ENCODE measurements at places on chromosomes 4 and X.

- no peak for DNase-seq
These were observed 176.0 kb downstream of the SMARCA1 start for GRCh38 chrX:129347291-129347690.

- no peak for DNase-seq
These were observed 204.6 kb downstream of the RBMX2 start for GRCh38 chrX:130606425-130606824.

DNA sequence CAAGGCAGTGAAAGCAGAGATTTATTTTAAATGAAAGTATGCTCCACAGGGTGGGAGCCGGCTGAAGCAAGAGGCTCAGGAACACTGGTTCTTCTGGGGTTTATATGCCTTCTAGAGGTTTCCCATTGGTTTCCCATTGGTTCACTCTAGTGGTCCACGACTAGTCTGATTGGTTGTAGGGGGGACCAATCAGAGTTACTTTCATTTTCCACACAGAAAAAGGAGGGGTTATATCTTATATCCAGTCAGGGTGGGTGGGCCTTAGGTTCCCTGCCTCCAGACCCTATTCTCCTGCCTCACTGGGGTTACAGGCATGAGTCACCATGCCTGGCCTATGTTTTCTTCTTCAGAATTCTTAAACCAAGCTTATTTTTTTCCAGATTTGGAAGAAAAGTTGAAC is 101.6 kb downstream of the KLHL8 start:
- DNase-seq = peak; percentile 30

- DNase-seq = no peak
These were observed 210.4 kb downstream of the PTTG2 start for GRCh38 chr4:38170338-38171169.

DNA sequence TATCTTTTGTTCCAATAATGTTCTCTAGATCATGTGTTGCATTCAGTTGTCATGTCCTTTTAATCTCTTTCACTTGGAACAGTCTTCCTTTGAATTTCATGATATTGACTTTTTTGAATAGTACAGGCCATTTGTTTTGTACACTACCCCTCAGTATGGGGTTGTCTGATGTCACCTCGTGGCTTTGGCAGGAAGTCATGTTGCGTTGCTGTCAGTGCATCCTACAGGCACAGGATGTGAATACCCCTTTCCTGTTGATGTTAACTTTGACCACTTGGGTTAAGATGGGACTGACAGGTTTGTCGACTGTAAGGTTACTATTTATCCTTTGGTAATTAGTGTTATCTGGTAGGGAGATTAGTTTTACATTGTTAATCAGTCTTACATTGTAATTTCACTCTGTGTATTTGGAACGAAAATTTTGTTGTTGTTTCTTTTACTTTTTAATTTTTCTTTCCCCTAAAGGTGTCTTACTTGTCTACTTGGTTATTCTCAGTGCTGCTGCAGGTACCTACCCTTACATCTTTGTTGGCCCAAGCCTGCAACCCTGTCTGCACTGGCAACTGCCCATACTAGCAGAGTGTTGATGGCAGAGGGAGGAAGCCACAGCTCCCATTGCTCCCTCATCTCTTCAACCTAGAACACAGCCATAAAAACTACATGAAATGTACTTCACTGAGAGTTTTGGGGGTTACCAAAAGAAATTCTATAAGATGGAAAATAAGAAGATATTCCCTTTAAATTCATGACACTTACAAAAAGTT is 14.7 kb upstream of the ATP8A1 start:
- DNase-seq = no peak

- DNase-seq = no peak
These were observed 14.4 kb upstream of the TLR8 start for GRCh38 chrX:12891915-12892506.

GRCh38 chr4:145920205-145920604 is 18.4 kb downstream of the ZNF827 start:
- DNase-seq = peak; percentile 84

DNA sequence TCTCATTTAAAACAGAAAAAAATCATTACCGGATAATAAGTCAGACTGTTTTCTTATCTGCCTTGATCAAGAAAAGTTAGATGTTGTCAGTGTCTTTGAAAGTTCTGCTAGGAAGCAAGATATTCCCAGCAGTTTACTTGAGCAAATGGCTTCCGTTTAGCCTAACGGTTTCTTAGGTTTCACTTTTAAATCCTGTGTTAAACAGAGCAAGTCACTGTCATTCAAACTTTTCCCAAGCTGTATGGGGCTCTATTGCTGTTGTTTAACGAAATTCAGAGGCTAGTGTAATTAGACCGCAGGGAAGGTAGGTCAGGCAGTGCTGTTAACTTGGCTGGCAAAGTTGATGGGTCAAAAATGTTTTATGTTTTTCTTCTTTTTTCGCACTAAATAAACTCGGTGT is 80.3 kb upstream of the NEIL3 start:
- DNase-seq = no peak

GRCh38 chr4:183508697-183509335 is 4.0 kb downstream of the ING2 start:
- DNase-seq = no peak

DNA sequence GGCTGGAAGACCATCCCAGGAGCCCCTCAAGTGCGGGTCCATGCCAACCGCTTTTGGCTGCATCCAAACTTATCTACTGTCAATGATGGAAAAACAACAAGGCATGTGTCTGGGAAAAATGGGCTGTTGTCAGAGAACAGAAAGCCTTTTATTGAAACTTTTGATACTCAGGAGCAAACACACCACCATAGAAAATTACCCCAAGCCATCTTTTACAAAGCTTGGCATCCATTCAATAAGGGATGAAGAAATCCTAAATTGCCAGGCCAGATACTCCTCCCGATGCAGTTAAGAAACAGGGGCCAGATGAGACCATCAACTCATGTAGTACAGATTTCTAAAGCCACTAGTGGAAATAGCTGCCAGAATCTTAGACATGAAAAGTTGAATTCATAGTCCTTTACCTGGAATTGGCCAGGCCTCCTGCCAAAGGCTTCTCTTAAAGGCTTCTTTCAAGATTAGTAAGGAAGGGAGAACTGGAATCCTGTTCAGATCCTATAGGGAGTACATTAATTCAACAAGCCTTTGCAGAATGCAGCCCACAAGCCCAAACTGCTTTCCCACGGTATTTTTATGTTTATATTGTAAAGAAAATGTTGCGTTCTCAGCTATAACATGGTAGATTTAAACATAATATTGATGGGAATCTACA is 145.4 kb upstream of the MAP3K15 start:
- DNase-seq = no peak

DNA sequence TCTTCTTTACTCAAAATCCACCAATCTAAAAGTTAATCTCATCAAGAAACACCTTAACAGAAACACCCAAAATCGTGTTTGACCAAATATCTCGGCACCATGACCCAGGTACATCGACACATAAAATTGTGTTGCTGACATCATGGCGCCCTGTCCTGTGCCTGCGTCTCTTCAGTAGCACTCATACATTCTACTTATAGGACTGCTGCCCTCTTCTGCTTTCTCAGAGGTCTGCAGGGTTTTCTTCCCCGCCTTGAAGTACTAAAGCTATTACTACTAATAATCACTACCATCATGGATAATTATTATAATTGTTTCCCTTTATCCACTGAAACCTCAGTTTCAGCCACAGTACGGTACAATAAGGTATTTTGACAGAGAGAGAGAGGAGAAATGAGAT is 1403.1 kb upstream of the TENM3 start:
- no peak for DNase-seq

DNA sequence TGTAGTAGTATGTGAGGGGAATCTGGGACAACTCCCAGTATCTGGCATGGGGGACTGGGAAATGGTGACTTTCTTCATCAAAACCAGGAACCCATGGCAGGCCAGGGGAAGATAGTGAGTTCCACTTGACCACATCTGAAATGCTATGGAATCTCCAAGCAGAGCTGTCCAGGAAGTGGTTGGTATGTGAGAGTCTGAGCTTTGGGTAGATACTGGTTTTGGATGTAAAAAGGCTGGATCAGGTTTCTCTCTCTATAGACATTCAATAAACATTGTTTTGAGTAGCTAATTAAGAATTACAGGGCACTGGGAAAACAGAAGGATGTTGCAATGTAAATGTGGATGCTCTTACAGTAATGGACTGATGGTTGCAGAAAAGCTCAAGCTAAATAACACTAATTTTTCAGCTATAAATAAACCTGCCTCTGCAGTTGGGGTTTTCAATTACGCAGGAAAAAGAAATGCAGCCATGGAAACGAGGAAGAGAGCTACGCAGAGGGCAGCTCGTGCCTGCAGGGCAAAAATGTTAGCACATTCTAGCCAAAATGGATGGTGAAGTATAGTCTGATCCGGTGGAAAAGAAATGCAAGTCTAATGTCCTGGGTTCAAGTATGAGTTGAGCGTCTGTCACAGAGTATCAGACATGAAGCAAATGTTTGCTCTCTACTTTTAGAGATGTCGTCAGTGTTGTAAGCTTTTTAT is 13.4 kb upstream of the CHRNA9 start:
- DNase-seq = peak; percentile 42

DNA sequence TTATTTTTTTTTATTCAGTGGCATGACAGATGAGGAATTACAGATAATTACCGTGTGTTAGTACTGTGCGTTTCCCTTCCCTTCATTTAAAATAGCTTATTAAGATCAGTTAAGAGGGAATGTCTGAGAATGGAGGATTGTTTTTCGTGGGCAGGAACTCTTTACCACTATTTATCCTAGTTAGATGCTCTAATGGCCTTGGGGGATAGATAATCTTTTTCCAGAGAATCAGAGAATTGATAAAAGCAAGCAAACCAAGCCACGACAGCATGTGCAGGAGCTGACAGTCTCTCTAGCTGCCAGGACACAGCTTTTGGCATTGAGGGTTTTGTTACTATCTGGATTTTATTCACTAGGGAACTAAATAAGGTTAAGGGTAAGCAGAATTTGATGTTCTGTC is 128.7 kb downstream of the DCLK2 start:
- DNase-seq = no peak

GRCh38 chr4:95531141-95531540 is 17.6 kb downstream of the UNC5C start:
- DNase-seq = no peak

Measured in fibroblast of skin of left biceps (primary cell).